GM12878 (cell line): ENCODE measurements at places on chromosomes 3 and 15. TPM values are rescaled to one million over a fixed set of nuclear protein-coding genes. Genes with fewer than 3 reads are reported as not detected.

Gene XYLB
- total RNA-seq: 2.9 and 4.0 TPM in 2 replicates

GRCh38 chr3:160124224-160124623 lies 101.0 kb upstream of the C3orf80 start:
- no peak overlapping the region for H3K27ac ChIP-seq
- DNase-seq: no peak
- no peak overlapping the region for H3K4me3 ChIP-seq
- peaks cover 3% of the 10 kb centered on the region; the same call in 1 of the 2 replicates for H3K4me1 ChIP-seq
- no peaks in the 10 kb centered on the region for H3K36me3 ChIP-seq
- H3K27me3 ChIP-seq: no peaks in the 10 kb centered on the region

Gene CD200
- total RNA-seq: 27.8 and 29.2 TPM in 2 replicates

DNA sequence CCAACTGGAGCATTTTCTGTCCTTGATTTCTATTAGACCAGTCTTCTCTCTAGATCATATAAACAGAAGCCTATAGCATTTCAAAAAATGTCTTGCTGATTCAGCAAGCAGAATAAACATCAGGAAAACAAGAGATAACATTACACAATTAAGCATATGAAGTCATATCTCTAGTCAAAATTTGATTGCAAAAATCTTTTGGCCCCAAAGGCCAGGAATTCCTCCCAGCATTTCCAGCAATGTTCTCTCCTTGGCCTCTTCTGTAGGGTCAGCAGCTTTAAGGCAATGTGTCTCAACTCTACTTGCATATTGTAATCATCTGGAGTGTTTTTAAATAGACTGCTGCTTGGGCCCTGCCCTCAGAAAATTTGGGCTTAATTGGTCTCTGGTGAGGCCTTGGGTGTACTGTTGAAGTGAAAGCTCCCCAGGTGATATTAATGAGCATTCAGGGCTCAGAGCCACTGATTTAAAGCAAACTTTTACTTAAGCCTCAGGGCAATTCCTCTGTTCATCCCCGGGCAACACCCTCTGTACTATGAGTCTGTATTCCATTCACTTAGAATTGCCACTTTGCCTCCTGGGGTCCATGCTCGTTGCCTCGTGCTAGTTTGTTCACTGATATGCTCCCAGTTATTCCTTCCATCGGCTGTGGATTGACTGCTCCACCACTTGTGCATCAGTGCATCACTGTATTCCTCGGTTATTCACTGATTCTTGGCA lies 1072.6 kb downstream of the ROBO2 start:
- no peaks in the 10 kb centered on the region for H3K27me3 ChIP-seq
- H3K4me3 ChIP-seq: no peak overlapping the region
- no peaks in the 10 kb centered on the region for H3K36me3 ChIP-seq
- DNase-seq: no peak
